RWPE2 (cell line): ENCODE measurements at places on chromosomes 2 and 18.

DNA sequence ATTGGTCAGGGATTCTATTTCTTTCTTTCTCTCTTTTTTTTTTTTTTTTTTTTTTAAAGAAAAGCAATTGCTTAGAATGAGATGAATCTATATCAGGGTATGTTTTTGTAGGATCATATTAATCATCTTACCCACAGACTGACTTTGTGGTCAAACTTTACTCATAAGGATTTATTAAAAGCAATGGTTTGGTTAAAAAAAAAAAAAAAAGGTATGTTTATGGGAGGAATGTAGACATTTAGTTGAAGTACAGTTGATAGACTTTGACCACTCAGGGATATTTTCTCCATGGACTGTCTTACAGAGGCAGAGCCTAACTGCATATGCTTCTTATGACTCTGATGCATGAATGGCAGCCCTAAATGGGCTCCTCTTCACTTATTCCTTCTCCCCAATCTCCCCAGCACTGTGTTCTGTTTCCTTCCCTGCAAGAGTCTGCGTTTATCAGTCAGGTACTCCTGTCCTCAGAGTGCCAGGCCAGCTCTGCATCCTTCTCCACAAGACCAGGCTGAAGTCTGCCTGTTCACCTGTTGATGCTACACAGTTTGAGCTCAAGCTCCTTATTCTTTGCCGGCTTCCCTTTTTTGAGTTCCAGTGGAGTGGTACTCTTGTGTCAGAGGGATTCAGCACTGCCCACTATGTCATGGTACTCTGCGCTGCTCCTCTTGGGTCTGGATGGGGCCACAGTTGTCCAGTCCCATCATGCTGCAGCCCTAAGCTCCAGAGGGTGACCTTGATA, 24.3 kb downstream of the CRIM1 start:
- peak overlapping the region; percentile 98 for H3K27ac ChIP-seq
- H3K27me3 ChIP-seq, result no peaks in the 10 kb centered on the region
- no peak for DNase-seq
- H3K4me1 ChIP-seq, result peaks cover 64% of the 10 kb centered on the region
- H3K4me3 ChIP-seq, result no peak overlapping the region
- peaks cover 27% of the 10 kb centered on the region for H3K36me3 ChIP-seq

DNA sequence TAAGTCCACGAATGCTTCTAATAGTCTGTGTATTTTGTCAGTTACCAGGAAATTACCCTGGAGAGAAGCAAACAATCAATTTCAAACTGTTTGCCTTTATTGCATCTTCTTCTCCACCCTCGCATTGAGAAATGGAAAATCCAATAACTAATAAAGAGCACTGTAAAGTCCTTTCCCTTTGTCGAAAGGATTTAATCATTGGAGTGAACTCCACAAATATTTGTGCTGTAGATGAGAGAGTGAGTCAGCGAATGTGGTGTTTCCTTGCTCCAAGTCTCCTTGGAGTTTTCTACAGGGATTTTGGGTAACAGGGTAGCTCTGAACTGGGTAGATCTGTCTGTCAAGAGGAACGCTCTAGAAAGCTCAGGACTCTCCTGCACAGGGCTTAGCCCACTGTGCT, 240.2 kb downstream of the KCNS3 start:
- no peaks in the 10 kb centered on the region for H3K27me3 ChIP-seq
- H3K4me3 ChIP-seq, result no peak overlapping the region
- H3K36me3 ChIP-seq, result no peaks in the 10 kb centered on the region
- no peak overlapping the region for H3K27ac ChIP-seq
- no peaks in the 10 kb centered on the region for H3K4me1 ChIP-seq

- no peaks in the 10 kb centered on the region for H3K4me1 ChIP-seq
- no peaks in the 10 kb centered on the region for H3K27me3 ChIP-seq
- no peak for DNase-seq
These were observed 361.5 kb downstream of the MBD2 start for GRCh38 chr18:53862921-53863320.

DNA sequence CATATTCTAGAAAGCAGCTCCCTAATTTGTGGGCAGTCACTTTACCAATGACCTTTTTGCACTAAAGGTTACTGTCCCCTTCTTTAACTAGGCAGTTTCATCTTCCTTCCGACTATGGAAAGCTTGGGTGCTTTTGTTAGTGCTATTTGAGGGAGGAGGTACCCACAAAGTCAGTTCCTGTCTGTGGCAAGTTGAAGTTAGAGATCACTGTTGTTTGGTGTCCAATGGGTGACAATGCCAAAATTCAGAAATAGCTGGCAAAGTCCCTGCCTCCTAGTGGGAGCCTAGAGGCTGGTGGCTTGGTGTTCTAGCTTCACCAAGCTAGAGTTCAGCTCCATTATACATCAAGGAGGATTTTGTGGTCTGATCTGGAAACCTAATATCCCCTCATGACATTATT, 87.1 kb upstream of the PNPT1 start:
- H3K36me3 ChIP-seq, result no peaks in the 10 kb centered on the region
- peak overlapping the region; percentile 95 for H3K27ac ChIP-seq
- DNase-seq, result no peak
- peaks cover 33% of the 10 kb centered on the region for H3K4me1 ChIP-seq
- no peak overlapping the region for H3K4me3 ChIP-seq

GRCh38 chr2:191824398-191824797, 22.5 kb downstream of the CAVIN2 start:
- no peak for DNase-seq
- no peaks in the 10 kb centered on the region for H3K36me3 ChIP-seq
- H3K27me3 ChIP-seq, result no peaks in the 10 kb centered on the region
- H3K4me1 ChIP-seq, result no peaks in the 10 kb centered on the region

GRCh38 chr2:106983305-106983704, 97.3 kb upstream of the ST6GAL2 start:
- H3K4me3 ChIP-seq, result no peak overlapping the region
- H3K36me3 ChIP-seq, result no peaks in the 10 kb centered on the region
- peaks cover 4% of the 10 kb centered on the region for H3K4me1 ChIP-seq
- H3K27me3 ChIP-seq, result no peaks in the 10 kb centered on the region

- H3K4me3 ChIP-seq, result no peak overlapping the region
- H3K4me1 ChIP-seq, result no peaks in the 10 kb centered on the region
- no peak overlapping the region for H3K27ac ChIP-seq
- H3K27me3 ChIP-seq, result no peaks in the 10 kb centered on the region
- DNase-seq, result no peak
These were observed 245.5 kb upstream of the KCNJ3 start for GRCh38 chr2:154452906-154453493.

DNA sequence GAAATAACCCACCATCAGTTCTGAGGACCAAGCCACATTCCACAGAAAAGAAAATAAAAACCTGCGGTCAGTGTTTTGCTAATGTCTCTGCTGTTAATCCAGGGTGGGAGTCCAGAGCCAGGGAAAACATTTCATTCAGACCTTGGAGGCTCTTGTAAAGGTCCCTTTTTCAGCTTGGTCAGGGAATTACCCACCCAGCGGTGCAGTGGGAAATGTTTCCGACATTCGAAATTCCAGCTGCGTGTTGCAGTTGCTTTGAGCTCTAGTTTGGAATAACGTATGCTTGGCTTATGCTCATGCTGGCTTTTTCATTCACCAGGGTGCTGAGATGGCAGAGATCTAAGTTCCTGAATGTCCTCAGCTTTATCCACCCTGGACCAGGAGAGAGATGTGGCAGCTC, 219.1 kb downstream of the TRIB2 start:
- H3K27ac ChIP-seq, result no peak overlapping the region
- H3K27me3 ChIP-seq, result no peaks in the 10 kb centered on the region
- H3K4me3 ChIP-seq, result no peak overlapping the region
- no peaks in the 10 kb centered on the region for H3K36me3 ChIP-seq
- H3K4me1 ChIP-seq, result no peaks in the 10 kb centered on the region

GRCh38 chr2:234550511-234551107, 53.7 kb upstream of the ARL4C start:
- no peak overlapping the region for H3K27ac ChIP-seq
- no peaks in the 10 kb centered on the region for H3K27me3 ChIP-seq
- no peak for DNase-seq
- H3K36me3 ChIP-seq, result no peaks in the 10 kb centered on the region
- no peak overlapping the region for H3K4me3 ChIP-seq

DNA sequence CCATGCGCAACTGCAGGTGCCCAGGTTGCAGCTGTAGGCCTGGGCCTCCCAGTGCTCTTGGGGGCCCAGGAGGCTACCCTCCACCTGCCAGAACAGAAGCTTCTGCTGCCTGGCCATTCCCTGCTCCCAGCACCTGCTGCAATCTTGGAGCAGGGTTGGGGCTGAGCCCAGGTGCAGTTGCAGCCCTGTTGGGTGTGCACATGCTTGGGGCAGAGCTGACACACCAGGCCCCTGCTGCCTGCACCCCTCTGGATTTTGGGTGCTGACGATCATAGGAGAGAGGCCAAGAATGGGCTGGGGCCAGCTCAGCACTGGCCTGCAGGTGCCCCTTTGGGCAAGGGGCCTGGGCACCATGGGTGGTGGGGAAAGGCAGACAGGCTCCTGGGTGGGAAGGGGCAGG, 20.5 kb upstream of the SP140L start:
- no peak overlapping the region for H3K27ac ChIP-seq
- no peaks in the 10 kb centered on the region for H3K36me3 ChIP-seq
- H3K4me1 ChIP-seq, result no peaks in the 10 kb centered on the region
- no peaks in the 10 kb centered on the region for H3K27me3 ChIP-seq
- no peak overlapping the region for H3K4me3 ChIP-seq

DNA sequence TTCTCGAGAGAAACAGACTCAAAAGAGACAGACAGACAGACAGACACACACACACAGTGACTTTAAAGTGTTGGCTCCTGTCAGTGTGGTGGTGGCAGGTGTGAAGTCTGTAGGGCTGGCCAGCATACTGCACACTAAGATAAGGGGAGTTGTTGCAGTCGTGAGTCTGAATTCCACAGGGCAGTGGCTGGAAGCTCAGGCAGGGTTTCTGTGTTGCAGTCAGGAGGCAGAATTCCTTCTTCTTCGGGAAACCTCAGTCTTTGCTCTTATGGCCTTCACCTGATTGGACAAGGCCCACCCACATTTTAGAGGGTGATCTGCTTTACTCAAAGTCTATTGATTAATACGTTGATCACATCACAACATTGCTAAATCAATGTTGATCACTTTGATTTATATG, 478.4 kb upstream of the HS6ST1 start:
- H3K36me3 ChIP-seq, result no peaks in the 10 kb centered on the region
- no peak for DNase-seq
- no peaks in the 10 kb centered on the region for H3K4me1 ChIP-seq
- H3K4me3 ChIP-seq, result no peak overlapping the region

- no peak for DNase-seq
- no peaks in the 10 kb centered on the region for H3K4me1 ChIP-seq
- no peaks in the 10 kb centered on the region for H3K36me3 ChIP-seq
- no peak overlapping the region for H3K27ac ChIP-seq
- no peak overlapping the region for H3K4me3 ChIP-seq
These were observed 228.7 kb upstream of the SLC8A1 start for GRCh38 chr2:40680547-40680946.

DNA sequence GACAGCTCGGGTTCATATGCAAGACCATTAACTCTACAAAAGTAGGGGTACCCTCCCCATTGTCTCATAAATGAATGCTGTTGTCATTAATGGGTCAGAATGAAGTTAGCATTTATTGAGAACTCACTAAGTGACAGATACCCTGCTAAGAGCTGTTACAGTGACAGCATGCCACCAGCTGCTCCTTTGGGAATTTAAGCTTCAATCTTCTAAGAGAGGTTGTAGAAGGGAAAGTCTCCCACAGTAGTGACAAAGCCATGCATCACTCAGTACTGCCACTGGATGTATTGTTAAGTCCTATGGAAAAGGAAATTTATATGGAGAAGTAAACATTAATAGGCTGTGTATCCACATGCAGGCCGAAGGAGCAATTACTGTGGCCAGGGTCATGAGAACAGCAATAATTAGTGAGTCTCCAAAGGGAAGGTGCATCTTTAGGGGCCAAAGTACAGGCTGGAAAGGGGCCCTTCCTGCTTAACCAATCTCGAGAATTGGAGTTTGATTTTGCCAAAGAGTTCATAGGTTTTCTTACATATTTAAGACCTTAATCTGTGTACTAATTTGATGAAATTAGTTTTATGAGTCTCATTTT, 64.5 kb upstream of the FAM124B start:
- no peak overlapping the region for H3K27ac ChIP-seq
- H3K4me1 ChIP-seq, result no peaks in the 10 kb centered on the region
- H3K4me3 ChIP-seq, result no peak overlapping the region
- DNase-seq, result no peak

DNA sequence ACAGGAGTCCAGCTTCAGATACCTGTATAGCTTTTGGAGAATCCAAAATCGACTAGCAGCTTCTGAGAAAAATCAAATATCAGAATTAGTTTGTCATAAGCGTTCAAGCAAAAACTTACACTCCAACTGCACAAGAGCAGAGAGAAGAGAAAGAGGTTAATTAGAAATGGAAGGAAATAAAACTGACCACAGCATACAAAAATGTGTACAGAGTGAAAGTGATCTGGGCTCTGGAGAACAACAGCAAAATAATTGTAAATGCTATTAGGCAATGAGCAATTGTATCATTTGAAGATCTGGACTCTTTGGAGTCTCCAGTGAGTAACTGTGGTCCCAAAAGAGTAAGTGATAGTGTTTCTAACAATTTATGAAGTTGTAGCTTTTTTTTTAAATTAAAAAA, 867.3 kb downstream of the TRIB2 start:
- no peaks in the 10 kb centered on the region for H3K36me3 ChIP-seq
- H3K27ac ChIP-seq, result no peak overlapping the region
- no peak for DNase-seq
- no peaks in the 10 kb centered on the region for H3K4me1 ChIP-seq

DNA sequence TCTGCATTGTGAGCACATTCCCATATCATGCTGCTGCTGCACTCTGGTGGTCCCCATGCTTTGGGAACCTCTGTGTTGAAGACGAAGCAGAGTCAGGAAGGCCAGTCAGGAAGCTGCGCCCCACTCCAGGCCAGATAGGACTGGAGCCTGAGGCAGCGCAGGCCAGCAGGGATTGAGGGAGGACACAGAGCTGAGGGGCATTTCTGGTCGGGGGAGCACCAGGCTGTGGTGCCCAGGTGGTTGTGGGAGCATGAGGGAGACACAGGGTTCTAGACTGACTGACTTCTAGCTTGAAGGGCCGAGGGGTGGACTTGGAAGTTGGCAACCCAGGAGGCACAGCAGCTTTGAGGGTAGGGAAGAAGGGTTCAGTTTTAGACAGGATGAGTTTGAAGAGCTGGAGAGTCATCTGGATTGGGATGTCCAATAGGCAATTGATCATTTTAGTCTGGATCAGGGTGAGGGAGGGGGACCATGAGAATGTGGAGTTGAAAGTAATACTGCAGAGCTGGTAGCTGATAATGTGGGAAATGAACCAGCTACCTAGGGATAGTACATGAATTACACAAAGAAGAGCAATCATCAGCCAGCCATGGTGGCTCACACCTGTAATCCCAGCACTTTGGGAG, 1.4 kb upstream of the ACTG2 start:
- H3K27ac ChIP-seq, result no peak overlapping the region
- DNase-seq, result no peak
- no peak overlapping the region for H3K4me3 ChIP-seq
- H3K27me3 ChIP-seq, result no peaks in the 10 kb centered on the region
- H3K4me1 ChIP-seq, result peaks cover 4% of the 10 kb centered on the region
- no peaks in the 10 kb centered on the region for H3K36me3 ChIP-seq

- H3K27ac ChIP-seq, result no peak overlapping the region
- H3K4me1 ChIP-seq, result no peaks in the 10 kb centered on the region
- H3K27me3 ChIP-seq, result no peaks in the 10 kb centered on the region
- no peak for DNase-seq
- H3K36me3 ChIP-seq, result no peaks in the 10 kb centered on the region
These were observed 644.4 kb downstream of the GALR1 start for GRCh38 chr18:77894060-77894459.
